ENCODE measurements at places on chromosomes 5 and 9. TPM values are rescaled to one million over a fixed set of nuclear protein-coding genes. Genes with fewer than 3 reads are reported as not detected.

The GRIA1 gene
- polyA plus RNA-seq = 0.93 TPM

The HSPB3 gene
- 0.61 TPM for polyA plus RNA-seq

The BARHL1 gene
- polyA plus RNA-seq = 0.01 TPM

The TEX48 gene
- polyA plus RNA-seq = not detected

The GPX8 gene
- polyA plus RNA-seq = 19.7 TPM

The PCDHA5 gene
- 0.46 TPM for polyA plus RNA-seq

The PROB1 gene
- 2.1 TPM for polyA plus RNA-seq

The STPG3 gene
- polyA plus RNA-seq = 3.4 TPM

The KLHL9 gene
- polyA plus RNA-seq = 32.8 TPM

The GAS1 gene
- 23.6 TPM for polyA plus RNA-seq

The GCNT4 gene
- 27.4 TPM for polyA plus RNA-seq

The QRFP gene
- polyA plus RNA-seq = 0.36 TPM

The CYLC2 gene
- polyA plus RNA-seq = not detected

DNA sequence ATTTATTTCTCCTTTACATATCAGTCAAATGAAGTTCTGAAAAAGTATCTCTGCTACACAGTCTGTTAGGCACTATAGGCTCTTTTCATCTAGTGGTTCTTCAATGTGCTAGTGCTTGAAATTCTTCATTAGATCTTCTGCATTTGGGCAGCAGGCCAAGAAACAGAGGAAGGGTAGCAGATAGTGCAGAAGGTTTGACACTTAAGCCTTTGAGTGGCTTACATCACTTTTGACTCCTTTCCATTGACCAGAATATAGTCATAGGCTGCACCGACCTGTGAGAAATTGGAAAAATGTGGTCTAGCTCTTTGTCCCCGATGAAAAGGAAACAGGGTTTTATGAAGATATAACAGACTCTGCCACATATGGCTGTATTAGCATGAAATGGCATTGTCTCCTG lies 459.5 kb upstream of the PTGER4 start:
- DNase-seq = no peak

DNA sequence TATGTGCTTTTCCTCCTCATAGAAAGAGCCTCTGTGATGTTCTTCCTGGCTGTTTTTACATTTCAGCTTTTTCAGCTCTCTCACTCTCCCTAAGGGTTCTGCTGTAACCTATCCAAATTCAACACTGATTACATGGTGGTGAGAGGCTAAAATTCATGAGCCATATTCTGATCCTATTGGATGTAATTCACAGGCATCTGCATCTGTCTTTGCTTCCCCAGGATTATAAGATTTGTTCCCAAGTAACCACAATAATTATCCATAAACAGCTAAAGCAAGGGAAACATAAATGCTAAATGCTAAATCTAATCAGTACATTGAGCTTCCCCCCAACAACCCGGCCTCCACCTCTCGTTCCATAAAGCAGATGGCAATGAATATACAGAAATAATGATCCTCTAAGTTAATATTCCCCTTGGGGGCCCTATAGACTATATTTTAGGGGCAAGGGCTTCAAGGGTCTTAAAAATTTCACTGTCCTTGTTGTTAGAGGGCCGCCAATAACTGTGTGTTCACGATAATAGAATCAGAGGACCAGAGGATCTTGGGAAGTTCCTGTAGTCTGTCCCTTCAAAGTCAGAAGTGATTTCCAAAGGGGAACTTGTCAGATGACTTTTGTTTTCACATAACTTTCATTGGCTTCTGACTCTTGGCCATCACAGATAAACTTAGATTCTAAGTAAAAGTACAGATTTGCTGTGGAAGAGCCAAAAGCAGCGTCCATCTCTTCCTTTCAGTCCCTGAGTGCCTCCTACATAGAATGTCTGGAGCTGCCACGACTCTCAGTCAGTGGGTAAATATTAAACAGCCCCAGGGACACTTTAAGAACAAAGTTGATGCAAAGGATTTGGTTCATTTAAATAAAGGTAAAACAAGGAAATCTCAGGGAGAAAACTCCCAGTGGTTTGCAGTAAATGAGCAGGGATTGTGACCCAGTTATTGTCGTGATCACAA lies 125.6 kb downstream of the ALDH1A1 start:
- no peak for DNase-seq

- DNase-seq = no peak
These were observed 53.6 kb upstream of the SGCD start for GRCh38 chr5:156273325-156273724.

DNA sequence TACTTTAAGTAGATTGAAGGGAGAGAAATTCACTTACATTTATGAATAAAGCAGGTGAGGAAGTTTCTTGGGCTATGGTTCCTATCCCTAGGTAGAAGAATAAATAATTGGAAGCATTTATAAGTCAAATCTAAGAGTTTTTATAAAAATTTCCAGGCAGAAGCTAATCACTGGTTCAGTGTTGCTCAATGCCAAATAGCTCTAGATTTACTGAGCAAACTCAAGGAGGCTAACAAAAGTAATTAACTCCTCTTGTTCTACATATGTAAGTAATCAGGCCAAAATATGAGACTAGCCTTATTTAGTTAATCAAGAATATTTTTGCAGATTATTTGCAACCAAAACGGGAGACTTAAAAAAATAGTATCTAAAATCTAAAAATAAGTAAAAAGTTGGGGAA lies 472.3 kb downstream of the PLK2 start:
- DNase-seq = no peak

- DNase-seq = no peak
These were observed 5.9 kb upstream of the CFAP90 start for GRCh38 chr5:7856855-7857254.

DNA sequence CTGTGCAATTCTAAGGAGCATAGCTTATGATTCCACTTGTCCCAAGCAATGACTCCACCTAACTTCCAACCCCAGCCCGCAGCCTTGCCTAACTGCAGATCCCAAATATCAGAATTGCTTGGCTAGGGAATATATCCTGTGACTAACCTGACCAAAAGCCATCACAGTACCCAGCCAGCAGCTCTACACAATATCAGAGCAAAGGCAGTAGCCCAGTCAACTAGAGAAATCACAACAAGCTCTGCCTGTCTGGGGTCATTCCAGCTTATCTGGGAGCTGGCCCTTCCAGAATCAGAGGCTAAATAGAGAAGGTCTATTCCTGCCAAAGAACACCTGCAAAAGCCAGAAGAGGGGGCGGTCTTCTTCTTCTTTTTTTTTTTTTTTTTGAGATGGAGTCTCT lies 9.3 kb upstream of the KIAA1958 start:
- no peak for DNase-seq

- no peak for DNase-seq
These were observed 9.2 kb downstream of the ABLIM3 start for GRCh38 chr5:149150457-149150856.

- no peak for DNase-seq
These were observed 11.7 kb upstream of the NSMF start for GRCh38 chr9:137470785-137471184.

GRCh38 chr9:35903049-35903448 lies 3.0 kb upstream of the HRCT1 start:
- DNase-seq = peak; percentile 65

DNA sequence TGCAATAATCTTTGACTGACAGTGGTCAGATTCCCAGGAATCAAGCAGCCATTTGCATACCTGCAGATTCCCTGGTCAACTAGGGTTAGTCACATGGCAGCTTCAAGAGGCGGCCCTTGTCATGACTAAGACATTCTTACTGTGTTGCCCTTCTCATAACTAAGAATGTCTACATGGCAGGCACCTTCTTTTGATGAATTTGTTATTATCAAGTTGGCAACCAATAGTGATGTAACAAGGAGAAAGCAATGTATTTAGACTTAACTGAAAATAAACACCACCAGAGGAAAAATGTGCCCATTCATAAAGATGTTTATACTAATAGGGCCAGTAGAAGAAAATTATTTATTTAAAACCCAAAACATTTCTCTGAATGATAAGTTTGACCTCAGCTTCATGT lies 215.6 kb downstream of the TLE1 start:
- DNase-seq = no peak

DNA sequence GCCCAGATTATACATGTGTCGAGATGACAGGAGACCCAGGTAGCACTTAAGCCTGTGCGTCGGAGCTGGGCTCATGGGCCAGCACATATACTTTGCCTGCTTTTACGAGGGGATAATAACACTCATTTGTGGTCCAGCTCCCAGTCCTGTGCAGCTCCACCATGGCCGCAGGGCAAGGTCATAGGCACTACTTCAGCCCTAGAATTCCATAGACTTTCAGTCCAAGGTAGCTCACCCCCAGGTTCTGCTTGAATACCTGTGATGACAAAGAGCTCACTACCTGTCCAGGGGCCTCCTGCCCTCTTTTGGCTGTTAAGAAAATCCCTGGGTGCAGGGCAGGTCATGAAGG lies 1.7 kb downstream of the CORO2A start:
- no peak for DNase-seq

DNA sequence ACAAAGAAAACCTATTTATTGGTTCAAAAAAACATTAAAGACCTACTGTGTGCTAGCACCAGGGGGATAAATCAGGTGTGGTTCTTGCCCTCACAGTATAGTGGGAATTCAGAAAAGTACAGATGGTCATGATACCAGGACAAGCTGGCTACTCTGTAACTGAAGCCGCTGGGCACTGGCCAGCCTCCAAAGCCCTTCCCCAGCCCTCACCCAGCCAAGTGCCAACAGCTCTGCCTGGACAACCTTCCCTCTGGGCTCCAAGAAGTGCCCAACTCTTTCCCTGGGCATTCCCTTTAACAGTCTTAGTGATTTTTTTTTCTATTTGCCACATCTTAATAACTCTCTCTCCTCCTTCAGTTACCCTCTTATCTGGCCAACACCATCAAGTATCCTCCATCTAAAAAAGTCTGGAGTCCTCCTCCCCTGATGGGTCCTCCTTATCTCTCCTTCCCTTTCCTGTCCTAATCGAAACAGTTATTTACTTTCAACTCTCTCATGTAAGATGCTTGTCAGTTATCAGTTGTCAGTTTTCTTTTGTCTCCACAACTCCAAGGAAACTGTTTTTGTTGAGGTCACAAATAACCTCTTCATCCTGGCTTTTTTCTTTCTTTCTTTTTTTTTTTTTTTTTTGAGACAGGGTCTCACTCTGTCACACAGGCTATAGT lies 13.3 kb upstream of the SEPTIN8 start:
- DNase-seq = no peak

GRCh38 chr9:114856215-114856941 lies 50.5 kb upstream of the TNFSF15 start:
- DNase-seq = no peak

- DNase-seq = peak; percentile 51
These were observed 901.3 kb upstream of the SEMA6A start for GRCh38 chr5:117475919-117476318.

GRCh38 chr9:69078581-69078980 lies 43.0 kb downstream of the FXN start:
- no peak for DNase-seq

- DNase-seq = no peak
These were observed 310.4 kb upstream of the ZNF608 start for GRCh38 chr5:125056671-125057485.

DNA sequence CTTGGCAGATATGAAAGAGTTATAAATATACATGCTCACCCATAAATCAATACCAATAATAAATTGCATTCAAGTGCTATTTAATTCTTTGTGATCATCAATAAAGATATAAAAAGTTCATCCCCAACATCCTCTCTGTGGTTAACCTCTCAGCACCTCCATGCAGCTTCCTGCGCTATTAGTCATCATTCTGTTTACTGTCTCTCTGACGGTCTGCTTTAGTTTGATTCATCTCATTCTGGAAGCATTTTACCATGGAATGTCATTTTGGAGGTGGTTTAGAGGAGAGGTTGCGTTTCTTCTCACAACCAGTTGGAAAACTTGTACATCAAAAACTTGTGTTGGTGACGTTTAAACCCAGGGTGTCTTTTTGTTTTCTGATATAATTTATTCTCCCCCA lies 486.6 kb downstream of the BRINP1 start:
- no peak for DNase-seq

DNA sequence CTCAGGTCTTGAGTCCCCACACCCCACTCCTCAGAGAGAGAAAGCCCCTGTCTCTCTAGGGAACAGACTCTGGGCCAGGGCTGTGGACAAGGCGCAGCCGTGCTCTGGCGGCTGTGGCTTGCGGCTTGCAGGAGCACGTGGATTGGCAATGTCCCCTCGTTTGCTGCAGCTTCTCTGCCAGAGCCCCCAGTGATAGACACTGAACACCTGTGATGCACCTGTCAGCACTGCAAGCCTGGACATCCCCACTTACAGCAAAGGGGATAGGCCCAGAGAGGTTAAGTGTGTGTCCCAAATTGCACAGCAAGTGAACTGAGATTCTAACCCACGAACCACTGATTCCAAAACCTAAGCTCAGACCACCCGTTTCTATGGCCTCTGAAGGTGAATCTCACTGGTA lies 7.0 kb downstream of the GFI1B start:
- DNase-seq = no peak

DNA sequence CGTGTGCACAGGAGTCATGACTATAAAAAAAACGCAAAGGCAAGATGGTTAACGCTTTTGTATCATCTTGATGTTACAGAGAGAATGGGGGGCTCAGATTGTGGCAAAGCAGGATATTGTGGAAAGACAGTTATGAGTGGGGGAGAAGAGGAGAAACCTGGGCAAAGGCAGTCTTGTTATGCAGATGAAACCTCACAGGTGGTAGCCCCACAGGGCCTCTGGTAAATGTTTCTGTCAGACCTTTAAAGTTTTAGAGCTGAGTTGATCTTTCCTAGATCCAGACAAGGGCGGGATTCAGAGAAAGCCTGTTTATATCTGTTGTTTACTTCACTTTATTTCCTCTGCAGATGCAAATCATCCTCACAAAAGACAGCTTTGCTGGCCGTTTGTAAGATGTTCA lies 55.2 kb downstream of the C9orf85 start:
- no peak for DNase-seq

- DNase-seq = no peak
These were observed 59.1 kb upstream of the ZFAND5 start for GRCh38 chr9:72424131-72424530.

- peak; percentile 39 for DNase-seq
These were observed 36.4 kb downstream of the MTMR12 start for GRCh38 chr5:32276173-32276853.

DNA sequence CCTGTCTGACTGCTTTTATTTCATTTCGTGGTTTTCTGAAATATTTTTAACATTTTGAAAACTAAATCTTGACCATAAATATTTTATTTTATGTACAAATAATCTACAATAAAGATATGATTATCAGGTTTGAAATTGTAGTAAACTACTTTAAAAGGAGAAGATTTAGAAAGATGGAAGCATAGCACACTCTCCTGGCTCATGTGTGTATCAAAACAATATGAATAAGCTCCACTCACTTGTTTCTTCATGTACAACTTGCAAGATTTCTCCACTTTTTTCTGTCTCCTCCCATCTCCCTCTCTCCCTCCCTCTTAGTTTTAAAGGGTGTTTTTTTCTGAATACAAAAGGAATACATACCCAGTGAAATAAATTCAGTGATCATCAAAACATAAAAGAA lies 15.4 kb upstream of the VPS13A start:
- DNase-seq = no peak

- no peak for DNase-seq
These were observed 313.4 kb downstream of the DEPDC1B start for GRCh38 chr5:60386436-60387050.

DNA sequence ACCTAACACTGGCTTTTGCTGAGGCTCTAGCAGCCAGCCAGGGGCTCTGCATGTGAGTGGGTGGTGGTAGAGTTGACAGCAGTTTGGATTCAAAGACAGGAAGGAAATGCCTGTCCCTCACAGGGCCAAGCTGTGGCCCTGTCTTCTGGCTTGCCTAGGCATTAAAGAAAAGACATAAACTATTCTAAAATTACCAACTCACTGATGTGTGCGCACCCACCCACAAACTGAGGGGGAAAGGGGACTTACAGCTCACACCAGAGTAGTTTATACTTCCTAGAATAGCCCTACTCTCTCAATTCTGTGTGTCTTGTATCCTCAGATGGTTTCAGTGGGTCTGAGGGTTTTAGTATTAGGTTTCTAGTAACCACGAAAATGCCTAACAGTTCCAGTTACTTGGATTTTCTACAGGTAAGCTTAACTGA lies 18.3 kb upstream of the IL13 start:
- no peak for DNase-seq

Data from large intestine (tissue), 12 donors.